ENCODE measurements at places on chromosomes 7 and 10.

DNA sequence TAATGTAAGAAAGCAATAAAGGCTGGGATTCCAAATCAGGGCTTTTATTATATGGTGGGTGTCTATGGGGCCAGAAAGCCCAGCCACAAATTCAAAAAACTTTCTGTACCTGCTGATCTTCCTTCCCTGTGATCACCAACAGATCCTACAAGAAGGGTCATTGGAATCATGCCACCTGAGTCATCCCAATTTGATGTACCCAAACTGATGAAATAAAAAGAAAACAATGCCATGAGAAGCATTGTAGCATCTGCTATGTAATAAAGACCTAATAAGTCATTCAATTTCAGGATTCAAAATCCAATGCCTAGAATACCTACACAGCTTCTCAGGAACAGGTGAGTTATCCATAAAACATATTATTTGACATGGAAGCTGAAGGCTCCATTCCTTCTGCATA is 228.8 kb downstream of the DKK1 start:
- no peak for DNase-seq

- DNase-seq: no peak
Measured at GRCh38 chr7:120680985-120681384, 177.0 kb downstream of the TSPAN12 start.

DNA sequence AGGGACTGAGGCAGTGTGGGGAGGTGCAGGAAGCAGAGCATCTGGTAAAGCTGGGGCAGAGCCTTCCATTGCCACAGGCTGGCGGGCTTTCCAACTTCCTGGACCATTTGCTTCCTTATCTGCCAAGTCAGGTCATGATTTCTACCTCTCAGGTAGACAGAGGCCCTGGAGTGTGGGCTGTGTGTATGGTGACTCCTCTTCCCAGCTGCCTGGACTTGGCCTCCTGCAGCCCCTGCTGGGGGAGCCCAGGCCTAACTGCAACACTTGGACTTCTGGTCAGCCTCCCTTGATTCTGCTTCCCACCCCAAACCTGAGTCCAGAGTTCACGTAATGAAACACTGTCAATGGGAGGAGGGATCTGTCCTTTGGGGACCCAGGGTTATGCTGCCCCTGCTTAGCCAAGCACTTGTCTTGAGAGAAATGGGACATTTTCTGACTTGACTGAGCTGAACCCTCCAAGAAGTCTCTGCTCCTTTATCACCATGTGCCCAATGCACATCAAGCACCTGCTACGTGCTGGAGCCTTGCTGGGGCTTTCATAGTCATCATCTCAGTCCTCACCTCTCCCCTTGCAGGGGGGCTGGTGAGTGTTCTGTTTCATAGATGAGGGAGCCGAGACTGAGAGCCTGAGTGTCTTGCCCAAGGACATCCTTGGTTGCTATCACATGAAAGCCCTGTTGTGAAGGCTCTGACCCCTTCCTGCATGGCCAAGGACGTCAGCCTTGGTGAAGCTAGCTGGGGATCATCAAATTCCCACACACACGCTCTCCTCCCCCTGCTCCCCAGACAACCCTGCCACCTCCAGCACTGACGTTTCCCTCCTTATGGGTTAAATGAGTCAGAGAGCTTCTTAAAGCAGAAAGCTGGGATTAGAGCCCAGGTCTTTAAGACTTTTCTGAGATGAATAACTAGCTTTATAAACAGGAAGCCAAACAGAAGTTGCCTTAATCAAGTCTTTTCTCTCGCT is 3.4 kb downstream of the CLEC2L start:
- DNase-seq: no peak

DNA sequence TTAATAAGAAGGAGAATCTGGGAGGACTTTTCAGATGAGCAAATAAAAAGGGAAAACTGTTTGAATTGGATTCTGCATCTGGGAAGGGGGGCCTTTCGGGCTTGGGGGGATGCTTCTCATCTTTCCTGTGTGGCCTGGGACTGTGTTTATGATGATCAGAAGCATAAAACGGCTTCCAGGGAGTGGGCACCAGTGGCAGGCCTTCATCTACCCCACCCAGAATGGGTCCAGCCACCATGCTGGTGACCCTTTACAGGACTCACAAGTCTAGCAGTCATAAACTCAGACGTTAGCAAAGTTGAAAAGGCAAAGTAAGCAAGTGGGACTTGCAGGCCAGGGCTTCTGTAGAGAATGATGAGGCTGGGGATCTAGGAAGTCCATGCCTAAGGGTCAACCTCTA is 198.3 kb upstream of the ZMIZ1 start:
- DNase-seq: no peak

- no peak for DNase-seq
Measured at GRCh38 chr10:110113670-110114337, 93.6 kb upstream of the MXI1 start.

- DNase-seq: no peak
Measured at GRCh38 chr7:127690806-127691205, 38.8 kb downstream of the SND1 start.

GRCh38 chr7:3821488-3821887 is 520.4 kb downstream of the SDK1 start:
- DNase-seq: no peak

- DNase-seq: no peak
Measured at GRCh38 chr10:131934769-131935168, 34.0 kb downstream of the PPP2R2D start.

- no peak for DNase-seq
Measured at GRCh38 chr7:40535678-40536077, 400.9 kb downstream of the SUGCT start.

DNA sequence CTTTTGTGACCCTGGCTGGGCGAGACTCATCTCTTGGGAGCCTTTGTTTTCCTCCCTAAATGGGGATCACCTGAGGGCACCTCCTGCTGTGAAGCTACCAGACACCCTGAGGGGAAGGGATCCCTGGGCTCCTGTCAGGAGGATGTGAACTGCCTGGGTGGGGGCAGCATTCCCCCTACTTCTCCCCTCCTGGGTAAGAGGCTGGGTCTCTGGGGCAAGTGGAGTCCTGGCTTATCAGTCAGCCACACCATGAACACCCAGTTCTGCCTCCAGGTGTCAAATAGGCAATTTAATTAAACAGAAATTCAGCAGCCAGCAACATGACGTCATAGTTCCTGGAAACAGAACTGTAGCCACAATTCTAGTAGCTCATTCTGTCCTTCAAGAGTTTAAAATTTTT is 97.7 kb upstream of the RET start:
- DNase-seq: no peak

DNA sequence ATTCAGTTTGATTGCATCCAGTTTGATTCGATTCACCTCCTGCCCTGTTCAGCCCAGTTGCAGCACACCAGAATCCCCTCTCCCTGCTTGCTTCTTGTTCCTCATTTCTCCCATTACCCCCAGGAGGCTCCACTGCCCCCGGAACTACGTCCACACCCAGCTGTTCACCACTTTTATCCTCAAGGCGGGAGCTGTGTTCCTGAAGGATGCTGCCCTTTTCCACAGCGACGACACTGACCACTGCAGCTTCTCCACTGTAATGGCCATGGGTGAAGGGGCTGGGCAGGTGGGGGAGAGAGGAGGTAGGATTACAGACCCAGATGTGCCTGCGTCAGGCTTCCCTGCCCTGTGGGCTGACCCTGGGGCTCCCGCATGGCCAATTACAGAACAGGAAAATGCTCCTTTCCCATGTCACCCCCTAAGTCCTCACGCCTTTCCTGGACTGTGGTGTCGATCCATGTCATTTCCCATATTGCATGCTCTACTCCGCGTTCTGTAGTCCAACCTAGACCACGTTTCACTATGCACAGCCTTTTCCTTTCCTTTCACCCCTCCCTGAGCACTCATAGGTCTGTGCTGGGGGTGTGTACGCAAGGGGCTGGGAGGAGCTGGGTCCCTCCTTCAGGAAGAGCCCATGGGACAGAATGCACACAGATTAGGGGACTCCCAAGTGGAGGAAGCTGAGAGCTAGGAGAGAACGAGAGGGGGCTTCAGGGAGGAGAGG is 8.2 kb downstream of the GHRHR start:
- no peak for DNase-seq

- no peak for DNase-seq
Measured at GRCh38 chr7:22629056-22629455, 97.9 kb upstream of the IL6 start.

DNA sequence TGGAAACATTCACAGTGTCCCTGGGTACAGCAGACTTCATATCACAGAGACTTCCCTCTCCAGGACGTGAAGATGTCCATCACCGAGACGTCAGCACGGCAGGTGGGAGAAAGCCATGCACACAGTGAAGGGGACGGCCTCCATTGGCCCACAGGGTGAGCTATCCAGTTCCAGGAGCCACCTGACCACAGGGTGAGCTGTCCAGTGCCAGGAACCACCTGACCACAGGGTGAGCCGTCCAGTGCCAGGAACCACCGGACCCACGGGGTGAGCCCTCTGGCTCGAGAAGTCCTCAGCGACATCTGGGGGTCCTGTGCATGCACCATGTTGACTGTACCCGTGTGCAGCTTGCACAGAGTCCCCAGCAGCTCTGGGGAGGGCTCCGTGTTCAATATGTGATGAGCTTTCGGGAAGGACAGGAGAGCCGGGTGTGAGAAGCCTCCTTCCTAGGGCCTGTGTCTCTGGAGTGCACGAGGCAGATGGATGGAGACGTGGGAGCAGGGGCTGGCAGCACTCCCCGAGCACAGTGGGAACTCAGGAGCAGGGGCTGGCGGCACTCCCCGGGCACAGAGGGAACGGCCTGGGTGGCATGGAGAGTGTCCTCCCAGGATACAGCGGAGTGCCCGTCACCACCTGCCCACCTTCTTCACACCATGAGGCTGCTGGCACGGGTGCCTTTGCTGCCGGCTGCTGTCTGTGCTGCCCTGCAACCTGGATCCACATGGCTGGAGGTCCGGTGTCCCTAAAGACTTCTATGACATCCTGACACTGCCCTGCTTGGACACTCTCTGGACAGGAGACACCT is 616.2 kb downstream of the DNAJB6 start:
- no peak for DNase-seq

DNA sequence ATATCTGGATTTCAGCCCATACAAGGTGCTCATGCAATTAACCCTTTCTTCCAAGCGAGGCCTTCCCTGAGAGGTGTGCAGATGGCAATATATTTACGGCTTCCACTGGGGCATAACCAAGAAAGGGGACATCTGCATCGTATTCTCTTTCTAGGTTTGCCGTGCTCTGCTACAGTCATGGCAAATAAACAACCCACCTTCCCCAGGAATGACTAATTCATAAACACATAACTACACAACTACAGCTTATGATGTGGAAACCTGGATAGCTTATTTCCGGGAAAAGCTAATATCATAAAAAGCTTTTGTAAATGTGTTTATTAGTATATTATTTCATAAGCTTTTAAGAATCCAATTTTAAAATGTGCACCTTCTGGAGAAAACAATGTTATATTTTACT is 120.0 kb downstream of the CAMK1D start:
- DNase-seq: no peak

DNA sequence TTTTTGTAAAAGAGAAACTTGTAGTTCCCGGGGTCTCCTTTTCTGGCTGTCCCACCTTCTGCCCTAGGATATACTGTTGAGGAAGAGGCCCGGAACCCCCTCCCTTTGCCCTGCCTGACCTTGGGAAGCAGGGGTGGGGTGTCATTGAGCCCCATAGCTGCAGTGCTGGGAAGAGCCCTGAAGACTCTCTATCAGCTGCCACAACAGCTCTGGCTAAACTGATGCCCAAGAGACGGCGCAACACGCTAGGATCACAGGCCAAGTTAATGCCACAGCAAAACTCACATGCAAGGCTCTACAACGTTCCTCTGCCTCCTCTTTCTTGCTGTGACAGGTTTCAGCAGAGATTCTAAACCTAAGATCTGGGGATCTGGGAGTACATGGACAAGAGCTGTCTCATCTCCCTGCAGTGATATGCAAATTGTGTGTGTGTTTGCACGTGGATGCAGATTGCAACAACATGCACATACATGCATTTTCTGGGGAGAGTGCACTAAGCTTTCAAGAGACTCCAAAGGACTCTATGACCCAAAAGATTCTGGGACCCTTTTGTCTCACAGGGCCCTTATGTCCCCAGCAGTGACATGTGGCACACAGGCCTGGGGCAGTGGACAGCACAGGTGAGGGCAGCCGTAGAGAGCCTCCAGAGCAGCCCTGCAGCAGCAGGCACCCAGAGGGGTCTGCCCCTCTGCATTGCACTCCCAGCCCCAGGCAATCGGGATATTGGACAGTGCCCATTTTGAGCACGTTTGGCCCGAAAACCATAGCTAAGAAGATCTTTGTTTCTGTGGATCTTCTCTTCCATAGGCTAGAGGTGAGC is 2.5 kb downstream of the RASSF4 start:
- no peak for DNase-seq

DNA sequence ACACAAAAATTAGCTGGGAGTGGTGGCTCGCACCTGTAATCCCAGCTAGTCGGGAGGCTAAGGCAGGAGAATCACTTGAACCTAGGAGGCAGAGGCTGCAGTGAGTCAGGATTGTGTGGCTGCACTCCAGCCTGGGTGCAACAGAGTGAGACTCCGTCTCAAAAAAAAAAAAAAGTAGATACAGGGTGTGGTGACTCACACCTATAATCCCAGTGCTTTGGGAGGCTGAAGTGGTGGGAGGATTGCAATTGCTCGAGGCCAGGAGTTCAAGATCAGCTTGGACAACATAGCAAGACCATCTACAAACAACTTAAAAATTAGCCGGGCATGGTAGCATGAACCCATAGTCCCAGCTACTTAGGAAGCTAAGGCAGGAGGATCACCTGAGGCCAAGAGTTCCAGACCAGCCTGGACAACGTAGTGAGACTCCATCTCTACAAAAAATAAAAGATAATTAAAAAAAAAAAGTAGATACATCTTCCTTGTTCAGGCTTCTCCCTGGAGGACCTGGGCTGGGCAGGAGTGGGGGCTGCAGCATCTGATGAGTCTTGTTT is 2.0 kb downstream of the MOSPD3 start:
- no peak for DNase-seq

- DNase-seq: no peak
Measured at GRCh38 chr10:98134117-98134430, 383 bp upstream of the R3HCC1L start.

All from NCI-H2029 treated with DMSO at 0.1 percent for 48 hours (cell line).